Amniotic stem cell (primary cell): ENCODE measurements at places on chromosomes 11 and 22.

DNA sequence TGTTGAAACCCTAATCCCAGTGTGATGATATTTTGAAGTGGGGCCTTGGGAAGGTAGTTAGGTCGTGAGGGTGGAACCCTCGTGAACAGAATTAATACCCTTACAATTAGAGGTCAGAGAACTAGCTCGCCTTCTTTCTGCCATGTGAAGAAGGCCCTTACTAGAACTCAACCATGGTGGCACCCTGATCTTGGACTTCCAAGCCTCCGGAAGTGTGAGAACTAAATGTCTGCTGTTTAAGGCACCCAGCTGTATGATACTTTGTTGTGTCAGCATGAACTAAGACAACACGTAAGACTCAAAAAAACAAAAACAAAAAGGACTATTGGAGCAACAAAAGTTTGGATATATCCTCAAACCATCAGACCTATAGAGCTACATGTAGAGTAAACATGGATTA lies 52.0 kb downstream of the TMEM123 start:
- DNase-seq = no peak

DNA sequence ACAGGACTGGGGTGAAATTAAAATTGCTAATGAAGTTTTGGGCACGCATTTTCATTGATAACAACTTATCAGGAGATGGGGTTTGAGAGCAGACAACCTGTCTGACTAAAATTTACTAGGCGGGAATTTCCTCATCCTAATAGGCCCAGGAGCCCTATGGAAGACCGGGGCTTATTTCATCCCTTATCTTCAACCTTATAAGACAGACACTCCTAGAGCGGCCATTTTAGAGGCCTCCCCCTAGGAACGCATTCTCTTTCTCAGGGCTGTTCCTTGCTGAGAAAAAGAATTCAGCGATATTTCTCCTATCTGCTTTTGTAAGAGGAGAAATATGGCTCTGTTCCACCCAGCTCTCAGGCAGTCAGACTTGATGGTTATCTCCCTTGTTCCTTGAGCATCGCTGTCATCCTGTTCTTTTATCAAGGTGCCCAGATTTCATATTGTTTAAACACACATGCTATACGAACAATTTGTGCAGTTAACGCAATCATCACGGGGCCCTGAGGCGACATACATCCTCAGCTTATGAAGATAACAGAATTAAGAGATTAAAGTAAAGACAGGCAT lies 39.3 kb upstream of the ZC3H12C start:
- no peak for DNase-seq

- no peak for DNase-seq
Measured at GRCh38 chr11:36532941-36533601, 23.0 kb upstream of the TRAF6 start.

GRCh38 chr11:77734890-77735289 lies 85.6 kb downstream of the RSF1 start:
- DNase-seq = no peak

GRCh38 chr11:17719938-17720795 lies 796 bp downstream of the MYOD1 start:
- no peak for DNase-seq

DNA sequence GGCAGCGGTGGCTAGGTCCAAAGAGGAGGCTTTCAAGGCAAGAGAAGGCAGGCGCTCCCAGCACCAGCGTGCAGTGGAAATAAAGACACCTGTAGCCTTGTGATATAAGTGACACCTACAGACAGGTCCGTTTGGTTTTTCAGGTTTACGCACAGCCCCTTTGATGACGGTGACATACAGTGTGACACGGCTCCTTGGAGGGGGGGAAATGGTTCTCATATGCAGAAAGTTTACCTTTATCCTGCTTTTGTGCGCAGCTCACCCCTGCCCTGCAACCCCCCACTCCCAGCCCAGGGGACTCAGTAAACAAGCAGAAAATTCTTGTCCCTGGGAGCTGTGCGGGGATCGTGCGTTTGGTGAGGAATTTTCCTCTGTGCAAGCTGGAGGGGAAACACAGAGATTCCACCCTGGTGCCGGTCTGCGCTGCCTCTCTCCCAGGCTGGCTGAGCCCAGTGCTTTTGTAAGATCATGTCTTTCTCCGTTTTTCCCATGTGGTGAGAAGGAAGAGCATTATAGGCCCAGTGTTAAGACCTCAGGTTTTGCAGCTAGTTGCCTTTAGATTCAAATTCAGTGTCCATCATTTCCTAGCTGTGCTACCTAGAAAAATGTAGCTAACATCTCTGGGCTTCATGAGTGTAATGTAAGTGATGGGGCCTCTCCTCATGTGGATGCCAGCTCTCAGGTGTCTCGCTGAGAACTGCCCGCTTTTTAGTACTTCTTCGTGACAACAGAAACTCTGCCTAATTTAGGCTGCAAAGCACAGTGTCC lies at the start of gene ELF5:
Gene ELF5, minus strand, starts transcription at position 113 of the 768 bp plus-strand sequence. CDS start 8,045 bp downstream, outside the sequence.
- DNase-seq = no peak

DNA sequence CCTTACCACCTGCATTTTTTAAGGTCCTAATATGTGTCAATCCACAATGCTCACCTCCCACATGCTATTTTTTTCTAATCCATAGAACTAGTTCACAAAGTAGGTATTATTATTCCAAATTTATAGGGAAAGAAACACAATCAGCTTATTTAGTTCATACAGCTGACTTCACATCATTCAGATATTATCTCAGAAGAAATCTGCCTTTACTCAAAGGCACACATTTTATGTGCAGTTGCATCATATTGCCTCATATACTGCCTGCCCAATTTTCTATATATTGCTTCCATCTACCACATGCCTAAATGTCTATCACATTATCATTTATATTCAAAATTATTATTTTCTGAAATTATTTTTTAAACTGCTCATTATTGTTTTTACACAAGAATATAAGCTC lies 88.7 kb upstream of the LUZP2 start:
- no peak for DNase-seq

GRCh38 chr22:21909871-21910270 lies 42.4 kb upstream of the MAPK1 start:
- no peak for DNase-seq

GRCh38 chr22:24440718-24441405 lies 13.5 kb downstream of the ADORA2A start:
- DNase-seq = no peak

GRCh38 chr11:31240340-31240904 lies 129.1 kb downstream of the DCDC1 start:
- no peak for DNase-seq
